SJCRH30 (cell line): ENCODE measurements at places on chromosomes 6 and 20.

DNA sequence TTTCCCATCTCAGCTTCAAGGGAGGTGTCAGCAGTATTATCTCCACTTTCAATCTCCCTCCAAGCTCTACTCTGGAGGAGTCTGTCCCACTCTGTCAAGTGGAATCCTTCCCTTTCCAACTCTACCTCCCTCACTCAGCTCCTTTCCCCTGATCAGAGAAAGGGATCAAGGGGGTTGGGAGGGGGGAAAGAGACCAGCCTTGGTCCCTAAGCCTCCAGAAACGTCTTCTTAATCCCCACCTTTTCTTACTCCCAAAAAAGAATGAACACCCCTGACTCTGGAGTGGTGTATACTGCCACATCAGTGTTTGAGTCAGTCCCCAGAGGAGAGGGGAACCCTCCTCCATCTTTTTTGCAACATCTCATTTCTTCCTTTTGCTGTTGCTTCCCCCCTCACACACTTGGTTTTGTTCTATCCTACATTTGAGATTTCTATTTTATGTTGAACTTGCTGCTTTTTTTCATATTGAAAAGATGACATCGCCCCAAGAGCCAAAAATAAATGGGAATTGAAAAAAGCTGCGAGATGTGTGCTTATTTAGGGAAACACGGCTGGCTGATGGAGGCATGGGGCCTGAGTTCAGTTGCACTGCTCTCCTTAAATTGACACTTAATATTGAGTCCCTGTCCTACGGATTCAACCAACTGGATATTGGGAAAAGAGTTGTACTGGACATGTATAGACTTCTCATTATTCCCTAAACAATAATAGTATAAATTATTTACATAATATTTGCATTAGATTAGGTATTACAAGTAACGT lies 4.9 kb downstream of the TUBB start:
- H3K4me1 ChIP-seq, result no peaks in the 10 kb centered on the region
- no peak overlapping the region for H3K4me3 ChIP-seq
- DNase-seq, result no peak

DNA sequence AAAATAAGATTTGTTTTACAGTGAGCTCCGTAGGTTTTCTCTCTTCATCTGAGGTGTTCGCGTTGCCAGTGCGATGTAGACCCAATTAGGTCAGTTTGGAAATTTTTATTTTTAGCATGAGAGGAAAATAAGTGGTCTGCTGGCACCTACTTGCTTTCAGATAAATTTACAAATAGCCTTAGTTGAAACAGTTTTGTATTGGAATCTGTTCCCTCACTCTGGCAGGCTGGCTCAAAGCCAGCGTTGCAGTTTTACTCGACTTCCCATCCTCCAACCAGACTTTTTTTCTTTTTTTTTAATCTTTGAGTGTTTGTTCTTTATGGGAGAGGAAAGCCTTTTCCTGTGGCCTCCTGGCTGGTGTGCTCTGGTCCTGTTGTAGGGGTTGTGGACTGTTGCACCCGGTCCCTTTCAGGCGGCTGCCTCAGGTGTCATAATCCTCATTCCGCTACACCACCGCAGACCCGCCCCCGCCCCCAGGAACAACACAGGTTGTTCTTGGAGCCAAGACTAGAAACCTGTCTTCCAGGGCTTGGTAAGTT lies 46.7 kb downstream of the TIAM2 start:
- H3K27ac ChIP-seq, result no peak overlapping the region
- no peaks in the 10 kb centered on the region for H3K4me1 ChIP-seq
- no peak for DNase-seq
- no peaks in the 10 kb centered on the region for H3K27me3 ChIP-seq

GRCh38 chr6:39343396-39343870 lies 20.9 kb upstream of the KCNK16 start:
- peaks cover 64% of the 10 kb centered on the region for H3K4me1 ChIP-seq
- DNase-seq, result no peak
- H3K27me3 ChIP-seq, result no peaks in the 10 kb centered on the region
- H3K36me3 ChIP-seq, result no peaks in the 10 kb centered on the region
- H3K27ac ChIP-seq, result peak overlapping the region; percentile 78
- H3K4me3 ChIP-seq, result no peak overlapping the region

DNA sequence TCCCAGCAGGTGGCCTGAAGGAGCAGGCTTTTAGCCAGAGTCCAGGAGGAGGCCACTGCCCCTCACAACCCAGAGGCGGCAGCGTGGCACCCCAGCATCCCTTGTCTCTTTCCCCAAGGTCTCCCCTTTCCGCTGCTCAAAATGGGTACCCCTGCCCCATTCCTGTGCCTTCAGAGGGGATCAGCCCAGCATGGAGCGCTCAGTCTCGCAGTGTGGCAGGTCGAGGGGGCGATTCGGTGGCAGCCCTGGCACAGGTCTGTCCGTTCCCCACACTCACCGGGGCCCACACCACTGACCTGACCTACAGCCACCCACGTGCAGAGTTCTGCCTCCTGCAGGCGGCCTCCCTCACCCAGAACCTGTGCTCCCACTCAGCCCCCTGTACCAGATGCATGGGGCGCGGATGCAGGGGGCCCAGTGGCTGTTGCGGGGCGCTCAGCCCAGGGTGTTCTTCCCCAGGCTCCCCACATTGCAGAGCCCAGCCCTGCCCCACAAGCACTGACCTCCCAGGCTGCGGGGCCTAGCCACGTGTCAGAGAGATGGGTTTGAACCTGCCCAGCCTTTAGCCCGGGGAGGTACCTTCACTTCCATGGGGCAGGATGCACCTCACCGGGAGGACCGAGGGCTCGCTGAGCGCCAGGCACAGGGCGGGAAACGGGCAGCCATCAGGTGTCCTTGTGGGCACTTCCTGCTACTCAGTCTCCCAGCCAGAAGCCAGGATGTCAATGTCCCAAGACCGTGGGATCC lies 41.8 kb downstream of the DSTN start:
- H3K27ac ChIP-seq, result no peak overlapping the region
- no peak overlapping the region for H3K4me3 ChIP-seq
- H3K27me3 ChIP-seq, result no peaks in the 10 kb centered on the region
- H3K36me3 ChIP-seq, result peaks cover 5% of the 10 kb centered on the region

GRCh38 chr6:125094563-125094962 lies 59.0 kb upstream of the TPD52L1 start:
- no peak overlapping the region for H3K4me3 ChIP-seq
- no peaks in the 10 kb centered on the region for H3K36me3 ChIP-seq
- no peaks in the 10 kb centered on the region for H3K27me3 ChIP-seq
- no peak overlapping the region for H3K27ac ChIP-seq
- DNase-seq, result no peak

DNA sequence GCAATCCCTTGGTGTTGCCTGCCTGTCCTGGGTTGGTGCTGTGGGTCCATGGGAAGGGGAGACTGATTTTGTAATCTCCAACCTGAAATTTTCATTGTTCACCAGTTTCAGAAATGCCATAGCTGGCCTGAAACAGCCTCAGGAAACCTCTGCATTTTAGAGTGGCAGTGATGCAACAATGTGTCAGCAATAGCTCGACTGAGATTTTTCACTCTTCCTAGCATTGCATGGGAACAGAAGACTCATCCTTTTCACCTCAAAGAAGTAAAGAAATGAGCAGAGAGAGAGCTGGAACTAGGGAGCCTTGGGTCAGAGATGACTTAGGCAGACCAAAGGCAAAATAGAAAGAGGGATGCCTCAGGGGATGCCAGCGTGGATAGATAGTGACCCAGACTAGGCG lies 23.7 kb upstream of the TMEM14A start:
- no peak for DNase-seq
- no peak overlapping the region for H3K4me3 ChIP-seq
- no peak overlapping the region for H3K27ac ChIP-seq
- peaks cover 8% of the 10 kb centered on the region for H3K4me1 ChIP-seq

DNA sequence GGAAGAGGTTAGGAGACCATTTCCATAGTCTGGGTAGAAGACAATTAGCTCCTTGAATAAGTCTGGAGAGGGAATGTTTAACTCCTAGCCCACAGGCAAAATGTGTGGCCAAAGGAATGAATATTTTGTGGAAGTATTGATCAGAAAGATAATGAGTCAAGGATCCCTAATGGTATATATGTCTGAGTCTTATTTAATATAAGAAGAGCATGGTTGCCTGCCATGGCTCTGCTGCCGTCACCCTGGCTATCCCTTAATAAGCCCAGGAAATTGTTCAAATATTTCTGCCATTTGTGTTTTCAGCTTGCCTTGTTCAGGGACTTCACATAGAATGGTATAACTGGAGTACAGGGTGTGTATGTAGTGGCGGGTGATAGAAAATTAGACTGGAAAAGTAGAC lies 18.1 kb upstream of the CALHM6 start:
- DNase-seq, result no peak
- no peak overlapping the region for H3K4me3 ChIP-seq
- no peaks in the 10 kb centered on the region for H3K27me3 ChIP-seq
- peaks cover 25% of the 10 kb centered on the region for H3K4me1 ChIP-seq
- H3K27ac ChIP-seq, result no peak overlapping the region

GRCh38 chr6:111716325-111716724 lies 110.6 kb upstream of the TRAF3IP2 start:
- no peak for DNase-seq
- no peaks in the 10 kb centered on the region; the same call in 1 of the 2 replicates for H3K36me3 ChIP-seq
- no peak overlapping the region for H3K27ac ChIP-seq
- H3K4me1 ChIP-seq, result 0 out of 2 replicates have a peak, but pooled peaks cover 4% of the 10 kb centered on the region

DNA sequence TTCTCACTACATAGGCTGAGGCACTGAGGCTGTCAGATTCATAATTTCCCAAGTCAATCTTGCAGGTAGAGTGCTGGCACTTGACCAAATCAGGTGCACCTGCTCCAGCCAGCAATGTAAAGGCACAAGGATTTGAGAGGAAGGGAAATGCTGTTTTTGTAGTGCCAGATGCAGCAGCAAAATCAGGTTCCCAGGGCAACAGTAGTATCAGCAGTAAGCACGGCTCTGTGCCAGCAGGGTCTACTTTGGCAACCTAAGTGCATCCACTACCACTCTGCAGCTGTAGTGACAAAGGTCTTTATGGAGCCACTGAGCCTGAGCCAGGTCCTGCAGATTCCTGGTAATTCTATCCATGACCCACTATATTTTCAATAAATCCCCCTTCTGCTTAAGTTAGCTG lies 329.5 kb downstream of the TPBG start:
- no peaks in the 10 kb centered on the region for H3K4me1 ChIP-seq
- DNase-seq, result no peak
- H3K27ac ChIP-seq, result no peak overlapping the region
- no peak overlapping the region for H3K4me3 ChIP-seq
- H3K27me3 ChIP-seq, result no peaks in the 10 kb centered on the region

- H3K27ac ChIP-seq, result no peak overlapping the region
- no peak overlapping the region for H3K4me3 ChIP-seq
Measured at GRCh38 chr6:142489722-142490610, 188.2 kb downstream of the ADGRG6 start.

- H3K36me3 ChIP-seq, result no peaks in the 10 kb centered on the region
- no peaks in the 10 kb centered on the region for H3K27me3 ChIP-seq
- no peak overlapping the region for H3K27ac ChIP-seq
Measured at GRCh38 chr6:64777941-64778785, 928.9 kb downstream of the EYS start.

GRCh38 chr20:63490416-63490815 lies 8.5 kb downstream of the EEF1A2 start:
- H3K4me3 ChIP-seq, result no peak overlapping the region
- no peak overlapping the region for H3K27ac ChIP-seq
- H3K4me1 ChIP-seq, result no peaks in the 10 kb centered on the region
- no peak for DNase-seq
- H3K36me3 ChIP-seq, result no peaks in the 10 kb centered on the region
- H3K27me3 ChIP-seq, result peaks cover 8% of the 10 kb centered on the region; the same call in 1 of the 2 replicates

- H3K27ac ChIP-seq, result no peak overlapping the region
- no peak for DNase-seq
- H3K27me3 ChIP-seq, result peaks cover 16% of the 10 kb centered on the region
Measured at GRCh38 chr20:60804240-60804917, 447.7 kb upstream of the CDH4 start.

DNA sequence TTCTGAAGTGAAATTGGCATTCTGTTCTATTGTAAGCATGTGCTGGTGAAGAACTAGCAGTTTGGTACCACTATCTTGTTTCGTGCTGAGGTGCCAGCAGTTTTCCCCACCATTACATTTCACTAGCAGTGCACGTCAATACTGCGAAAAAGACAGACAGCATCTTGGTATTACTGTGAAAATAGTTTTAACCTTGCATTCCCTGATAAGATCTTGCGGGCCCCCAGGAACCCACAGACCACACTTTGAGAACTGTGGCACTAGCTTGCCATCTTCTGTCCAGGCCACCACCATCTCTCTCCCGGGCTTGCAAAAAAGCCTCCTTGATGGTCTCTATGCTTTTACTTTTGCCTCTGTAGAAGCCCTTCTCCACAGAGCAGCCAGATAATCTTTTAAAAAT lies 185.7 kb downstream of the BACH2 start:
- no peaks in the 10 kb centered on the region for H3K4me1 ChIP-seq
- H3K36me3 ChIP-seq, result no peaks in the 10 kb centered on the region
- DNase-seq, result no peak
- H3K27me3 ChIP-seq, result no peaks in the 10 kb centered on the region
- no peak overlapping the region for H3K4me3 ChIP-seq

DNA sequence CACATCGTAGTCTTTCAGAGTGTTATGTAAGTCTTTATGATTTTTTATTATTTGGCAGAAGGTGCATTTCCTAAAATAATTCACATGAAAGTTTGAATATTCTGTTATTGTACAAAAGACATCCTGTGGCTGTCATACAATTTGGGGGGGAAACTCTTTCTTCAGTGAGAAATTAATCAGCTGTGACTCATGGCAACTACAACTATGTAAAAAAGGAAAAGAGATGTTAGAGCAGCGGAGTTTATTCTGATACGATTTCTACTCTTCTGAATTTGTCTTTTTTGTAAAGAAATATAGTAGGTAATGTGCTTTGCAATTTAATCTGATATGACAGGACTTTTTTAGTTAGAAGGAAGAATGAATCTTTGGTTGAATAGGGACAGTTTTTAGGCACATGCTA lies 14.2 kb downstream of the COL19A1 start:
- H3K4me1 ChIP-seq, result no peaks in the 10 kb centered on the region
- no peak for DNase-seq
- no peaks in the 10 kb centered on the region for H3K27me3 ChIP-seq
- no peak overlapping the region for H3K4me3 ChIP-seq

DNA sequence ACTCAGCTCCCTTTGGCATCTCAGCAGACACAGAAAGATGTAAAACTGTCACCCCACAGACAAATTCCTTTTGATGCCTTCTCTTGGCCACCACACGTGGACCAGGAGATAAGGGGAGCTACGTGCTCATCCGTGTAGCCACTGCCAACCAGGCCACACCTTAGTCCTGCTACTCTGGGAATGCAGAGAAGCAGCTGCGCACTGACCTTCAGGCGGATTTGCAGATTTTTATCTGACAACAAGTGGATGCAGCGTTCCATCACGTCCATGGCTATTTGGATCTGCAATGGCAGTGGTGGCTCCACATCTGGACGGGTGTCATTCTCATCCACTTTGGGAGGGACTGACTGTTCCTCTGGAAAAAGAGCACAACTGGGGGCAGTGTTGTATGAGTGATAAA lies 30.8 kb downstream of the TTI1 start:
- H3K36me3 ChIP-seq, result peaks cover 79% of the 10 kb centered on the region
- no peak overlapping the region for H3K27ac ChIP-seq
- H3K4me3 ChIP-seq, result no peak overlapping the region
- no peaks in the 10 kb centered on the region for H3K27me3 ChIP-seq
- DNase-seq, result no peak

DNA sequence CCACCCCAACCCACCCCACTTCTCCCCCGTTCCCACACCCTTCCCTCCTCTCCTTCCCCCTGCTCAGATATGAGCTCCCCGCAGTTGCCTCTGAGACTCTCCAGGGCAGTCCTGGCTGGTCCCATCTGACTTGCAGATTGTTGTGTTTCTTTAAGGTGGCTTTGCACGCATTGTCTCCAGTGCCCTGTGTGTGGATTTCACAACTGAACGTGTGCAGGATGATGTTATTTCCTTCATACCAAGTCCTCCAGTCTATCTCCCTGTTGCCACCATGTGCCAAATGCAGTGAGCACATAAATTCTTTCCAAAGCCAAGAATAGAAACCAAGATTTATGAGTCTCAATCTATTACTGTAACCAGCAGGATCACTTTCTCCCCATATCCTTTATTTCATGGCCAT lies 79.1 kb downstream of the TMEM242 start:
- no peaks in the 10 kb centered on the region for H3K27me3 ChIP-seq
- no peak overlapping the region for H3K27ac ChIP-seq
- DNase-seq, result no peak
